ENCODE measurements at places on chromosomes 3 and 15.

DNA sequence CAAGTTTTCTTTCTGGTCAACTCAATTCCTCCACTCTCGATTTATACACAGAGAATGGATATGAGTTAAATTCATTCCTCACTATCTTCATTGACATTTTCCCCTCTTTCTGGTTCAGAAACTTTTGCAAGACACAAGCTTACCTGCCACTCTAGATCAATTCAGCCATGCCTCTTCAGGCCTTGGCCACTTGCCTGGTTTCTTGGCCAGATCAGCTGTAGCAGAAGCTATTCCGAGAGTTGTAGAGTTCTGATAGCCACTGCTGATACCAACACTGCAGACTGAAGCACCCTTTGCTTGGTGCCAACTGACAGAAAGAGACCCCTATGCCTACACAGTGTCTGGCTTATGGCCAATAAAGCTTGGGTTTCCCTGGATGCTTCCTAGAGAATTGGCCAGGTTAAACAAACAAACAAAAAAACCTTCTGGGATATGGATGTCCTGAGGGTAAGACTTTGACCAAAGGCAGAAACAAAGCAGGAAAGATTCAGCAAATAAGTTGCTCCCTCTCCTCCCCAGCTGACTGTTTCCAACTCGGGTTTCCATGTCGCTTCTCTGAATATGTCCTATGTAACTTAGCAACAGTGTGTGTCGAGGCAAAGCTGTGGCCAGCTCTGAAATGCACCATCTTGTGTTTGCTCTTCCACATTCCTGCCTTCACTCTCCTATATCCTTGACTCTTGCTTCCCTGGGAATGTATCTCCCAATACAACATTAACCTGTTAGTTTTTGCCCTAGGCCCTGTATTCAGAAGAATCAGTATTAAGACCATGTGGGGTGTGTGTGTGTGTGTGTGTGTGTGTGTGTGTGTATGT is 521.6 kb downstream of the EPHA3 start:
- no peak for DNase-seq

DNA sequence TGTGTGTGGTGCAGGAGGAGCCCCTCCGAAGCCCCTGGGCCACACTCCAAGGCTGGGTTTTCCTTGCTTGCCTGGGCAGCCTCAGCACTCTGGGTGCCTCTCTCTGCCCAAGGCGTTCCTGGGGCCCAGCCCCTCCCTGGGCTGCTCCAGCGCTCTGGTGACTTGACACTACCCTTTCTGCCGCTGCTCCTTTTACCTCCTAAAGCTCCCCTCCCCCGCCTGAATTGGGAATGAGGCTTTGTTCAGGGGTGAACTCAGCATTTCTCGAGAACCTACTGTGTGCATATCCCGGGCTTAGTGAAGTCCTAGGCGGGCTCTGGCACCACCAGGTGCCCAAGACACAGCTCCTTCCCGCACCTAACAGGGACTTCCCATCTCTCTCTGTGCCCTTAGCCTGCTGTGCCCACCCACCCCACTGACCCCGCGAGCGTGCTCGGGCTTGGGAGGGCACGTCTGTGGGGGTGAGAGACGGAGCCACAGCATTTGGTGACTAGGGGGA is 1.2 kb upstream of the BAHD1 start:
- DNase-seq = no peak

DNA sequence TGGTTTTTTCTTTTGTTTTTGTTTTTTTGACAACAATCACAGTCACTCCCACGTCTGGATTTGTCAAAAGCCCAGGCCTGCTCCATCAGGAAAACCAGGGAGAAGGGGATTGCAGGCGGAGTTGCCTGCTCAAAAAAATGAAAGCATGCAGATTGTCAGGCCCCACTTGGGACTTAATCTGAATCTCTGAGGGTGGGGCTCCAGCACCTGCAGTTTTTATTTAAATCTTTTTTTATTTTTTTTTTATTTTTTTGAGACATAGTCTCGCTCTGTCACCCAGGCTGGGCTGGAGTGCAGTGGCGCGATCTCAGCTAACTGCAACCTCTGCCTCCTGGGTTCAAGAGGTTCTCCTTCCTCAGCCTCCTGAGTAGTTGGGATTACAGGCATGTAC is 140.9 kb downstream of the FOXP1 start:
- no peak for DNase-seq

GRCh38 chr3:122835590-122835989 is 40.7 kb downstream of the SLC49A4 start:
- DNase-seq = no peak

DNA sequence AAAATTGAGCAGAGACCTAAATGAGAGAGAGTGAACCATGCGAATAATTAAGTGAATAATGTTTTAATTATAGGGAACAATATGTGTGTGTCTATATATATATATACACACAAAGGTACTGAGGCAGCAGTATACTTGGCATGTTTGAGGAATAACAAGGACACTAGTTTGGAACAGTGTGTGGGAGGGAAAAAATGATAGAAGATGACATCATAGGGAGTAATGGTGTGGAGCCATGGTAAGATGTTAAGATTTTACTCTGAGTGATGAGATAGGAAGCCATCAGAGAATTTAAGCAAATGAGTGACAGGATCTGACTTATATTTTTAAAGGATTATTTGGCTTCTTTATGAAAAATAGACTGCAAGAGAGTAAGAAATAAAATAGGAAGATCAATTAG is 29.1 kb downstream of the DTWD1 start:
- DNase-seq = no peak

- DNase-seq = no peak
Observed at GRCh38 chr15:39154776-39155175, 426.1 kb upstream of the THBS1 start.

GRCh38 chr15:36362509-36362915 is 216.9 kb upstream of the CDIN1 start:
- no peak for DNase-seq

GRCh38 chr3:186257866-186258265 is 104.2 kb downstream of the DGKG start:
- no peak for DNase-seq

DNA sequence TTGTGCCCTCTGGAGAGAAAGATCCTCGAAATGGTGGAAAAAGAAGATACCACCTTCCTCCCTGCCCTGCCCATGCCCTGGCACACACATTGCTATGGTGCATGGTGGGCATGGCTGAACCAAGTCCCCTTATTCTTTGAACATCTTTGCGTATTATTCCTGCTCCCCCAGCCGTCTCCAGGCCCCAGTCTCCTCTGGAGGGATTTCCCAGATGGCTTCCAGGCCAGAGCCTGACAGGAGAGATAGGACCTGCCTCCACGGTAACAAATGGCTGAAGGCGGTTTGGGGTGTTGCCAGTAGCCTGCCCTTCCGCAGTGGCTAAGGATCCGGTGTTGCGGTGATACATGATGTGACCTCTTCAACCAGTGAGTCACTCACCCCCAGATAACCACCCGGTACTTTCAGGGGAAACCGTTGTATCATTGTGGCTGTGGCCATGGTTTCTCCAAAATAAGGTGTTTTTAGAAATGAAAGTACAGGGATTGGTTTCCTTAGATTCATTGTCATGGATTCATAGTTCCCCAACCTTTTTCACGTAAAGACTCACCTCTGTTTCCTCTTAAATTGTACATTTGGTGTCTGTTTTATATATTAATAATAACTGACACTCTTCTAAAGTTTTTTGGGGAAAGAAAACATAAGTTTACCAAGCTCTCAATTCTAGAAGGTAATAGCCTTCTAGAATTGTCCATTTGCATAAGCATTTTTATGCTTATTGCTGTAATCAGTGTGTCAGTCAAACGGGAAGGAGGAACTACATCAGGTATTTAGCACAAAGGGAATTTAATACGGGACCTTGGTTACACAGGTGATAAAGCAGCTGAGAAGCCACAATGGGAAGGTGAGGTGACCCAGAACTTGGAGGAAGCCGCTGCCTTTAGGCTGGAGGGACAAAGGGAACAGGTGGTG is 25.9 kb downstream of the SMAD3 start:
- peak; percentile 37 for DNase-seq

DNA sequence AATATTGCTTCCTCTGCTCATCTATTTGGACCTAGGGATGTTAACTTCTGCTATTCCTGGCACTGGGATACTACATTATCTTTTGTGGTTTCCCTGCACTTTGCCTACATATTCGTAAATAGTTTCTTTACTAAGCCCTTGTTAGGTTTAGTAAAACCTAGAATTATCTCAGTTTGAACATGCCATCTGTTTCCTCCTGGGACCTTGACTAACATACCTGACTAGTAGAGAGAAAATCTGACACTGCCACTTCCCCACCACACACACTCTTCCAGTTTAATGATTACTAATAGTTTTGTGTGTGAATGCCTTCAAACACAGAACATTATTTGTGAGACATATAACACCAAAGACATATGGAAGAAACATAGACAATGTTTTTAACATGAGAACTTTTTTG is 28.2 kb upstream of the SOX2 start:
- DNase-seq = no peak

DNA sequence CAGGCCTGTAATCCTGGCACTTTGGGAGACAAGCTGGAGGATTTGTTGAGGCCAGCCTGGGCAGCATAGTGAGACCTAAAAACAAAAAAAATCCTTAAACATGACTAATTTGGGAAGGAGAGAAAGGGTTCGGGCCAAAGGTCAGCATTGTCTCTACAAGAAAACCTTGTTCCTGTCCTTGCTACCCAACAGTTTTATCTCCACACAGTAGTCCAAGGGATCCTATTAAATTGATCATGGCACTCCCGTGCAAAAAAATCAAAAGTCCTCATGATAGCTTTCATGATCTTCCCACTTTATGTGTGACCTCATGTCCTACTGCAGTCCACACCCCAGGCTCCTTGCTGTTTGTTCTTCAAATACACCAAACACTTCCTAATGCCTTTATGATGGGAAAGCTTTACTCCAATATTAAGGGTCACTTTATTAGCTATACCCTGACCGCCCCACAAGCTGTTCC is 4.2 kb downstream of the RPL15 start:
- DNase-seq = no peak

DNA sequence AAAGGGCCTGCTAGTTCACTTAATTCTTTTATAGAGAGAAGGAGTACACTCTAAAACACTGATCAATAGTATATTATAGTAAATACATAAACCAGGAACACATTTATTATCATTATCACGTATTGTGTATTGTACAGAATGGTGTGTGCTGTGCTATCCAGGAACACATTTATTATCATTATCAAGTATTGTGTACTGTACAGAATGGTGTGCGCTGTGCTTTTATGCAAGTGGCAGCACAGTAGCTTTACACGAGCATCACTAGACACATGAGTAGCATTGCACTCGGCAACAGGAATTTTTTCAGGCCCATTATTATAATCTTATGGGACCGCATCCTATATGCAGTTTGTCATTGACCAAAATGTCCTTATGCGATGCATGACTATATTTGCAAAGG is 20.9 kb upstream of the MUC20 start:
- no peak for DNase-seq

GRCh38 chr15:31974855-31975829 is 55.2 kb upstream of the CHRNA7 start:
- peak; percentile 17 for DNase-seq

DNA sequence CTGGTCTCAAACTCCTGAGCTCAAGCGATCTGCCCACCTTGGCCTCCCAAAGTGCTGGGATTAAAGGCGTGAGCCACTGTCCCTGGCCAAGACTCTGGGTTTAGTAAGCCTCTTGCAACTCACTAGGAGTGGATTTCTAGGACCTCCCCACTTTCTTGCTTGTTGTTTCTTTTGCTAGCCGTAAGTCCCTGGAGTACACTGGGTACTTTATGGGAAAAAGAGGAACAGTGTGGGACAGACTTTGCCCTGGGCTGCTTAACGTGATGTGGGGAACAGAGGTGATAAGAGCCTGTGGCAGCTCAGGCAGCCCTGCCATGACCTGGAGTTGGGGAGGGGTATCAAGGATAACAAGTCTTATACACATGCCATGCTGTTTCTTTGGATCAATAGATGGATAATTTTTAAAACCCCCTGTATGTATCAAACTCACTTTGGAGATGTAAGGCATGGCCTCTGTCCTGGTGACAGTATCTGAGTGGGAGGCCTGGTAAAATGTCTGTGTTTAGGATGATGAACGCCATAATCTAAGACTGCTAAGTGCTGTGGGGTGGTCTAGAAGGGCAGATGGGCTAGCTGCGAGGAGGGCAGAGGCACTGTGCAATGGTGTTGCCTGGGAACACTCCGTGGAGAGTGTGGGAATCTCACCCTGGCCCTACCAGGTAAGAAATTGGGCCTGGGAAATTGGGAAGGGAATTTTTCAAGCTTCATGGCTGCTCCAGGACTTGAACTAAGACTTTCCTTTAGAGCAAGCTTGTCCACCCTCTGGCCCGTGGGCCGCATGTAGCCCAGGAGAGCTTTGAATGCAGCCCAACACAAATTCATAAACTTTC is 54.8 kb downstream of the SMAD3 start:
- no peak for DNase-seq

- no peak for DNase-seq
Observed at GRCh38 chr3:84978843-84979242, 20.1 kb downstream of the CADM2 start.

DNA sequence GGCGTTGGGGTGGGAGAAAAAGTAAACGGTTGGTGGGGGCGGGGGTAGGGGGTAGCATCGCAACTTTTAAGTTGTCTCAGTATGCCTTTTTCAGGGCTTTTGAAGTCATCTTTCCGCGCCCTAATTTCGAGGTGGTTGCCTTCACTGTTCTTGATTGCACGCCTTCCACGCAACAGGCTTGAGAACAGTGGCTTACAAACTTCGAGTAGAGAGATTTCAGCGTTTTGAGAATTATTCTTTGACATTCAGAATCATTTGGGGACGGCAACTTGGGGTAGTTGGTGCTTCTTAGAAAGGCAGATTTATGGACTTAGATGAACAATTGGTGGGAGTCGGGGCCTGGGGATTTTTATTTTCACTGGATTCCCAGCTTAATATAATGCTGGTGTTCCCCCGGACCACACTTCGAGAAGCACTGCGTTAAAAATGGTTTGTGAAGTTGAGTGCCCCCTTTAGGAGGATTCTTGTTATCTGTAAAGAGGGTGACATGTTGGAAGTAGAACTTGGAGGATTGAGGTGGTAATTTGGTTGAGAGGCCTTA is 880 bp downstream of the PPP4R2 start:
- peak; percentile 21 for DNase-seq

DNA sequence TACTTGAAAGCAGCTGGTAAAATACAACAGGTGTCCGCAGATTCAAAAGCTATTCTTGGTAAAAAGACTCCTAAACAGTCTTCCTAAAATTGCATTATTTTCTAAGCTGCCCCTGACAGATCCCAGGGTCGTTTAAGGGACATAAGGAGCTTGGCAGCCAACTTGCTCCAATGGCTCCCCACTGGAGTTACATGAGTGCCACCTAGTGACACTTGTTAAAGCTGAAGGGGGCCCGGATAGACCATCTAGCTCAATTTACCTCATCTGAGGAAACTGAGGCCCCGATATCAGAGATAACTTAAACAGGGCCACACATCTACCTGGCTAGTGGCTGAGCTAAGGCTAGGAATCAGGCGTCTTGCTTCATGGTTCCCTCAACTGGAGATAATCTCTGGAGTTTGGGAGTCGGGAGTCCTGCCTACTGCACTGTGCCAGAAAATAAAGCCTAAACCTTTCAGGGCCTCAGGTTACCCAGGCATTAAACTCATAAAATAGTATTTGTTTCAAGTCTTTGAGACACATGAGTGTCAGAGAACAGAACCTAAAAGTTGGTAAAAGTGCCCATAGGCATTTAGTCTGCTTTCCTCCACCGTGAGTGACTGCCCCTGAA is 6.5 kb upstream of the TBC1D23 start:
- no peak for DNase-seq
